PC-9 (cell line): ENCODE measurements at places on chromosomes 16 and 17. TPM values are rescaled to one million over a fixed set of nuclear protein-coding genes. Genes with fewer than 3 reads are reported as not detected.

Gene KRTAP16-1
- total RNA-seq: not detected in 2 replicates

Gene BPTF
- total RNA-seq: 68.2 and 95.6 TPM in 2 replicates

Gene C17orf100
- total RNA-seq: 2.3 and 4.4 TPM in 2 replicates

Gene SRCIN1
- total RNA-seq: 16.7 and 23.7 TPM in 2 replicates

Gene TLCD3B
- total RNA-seq: 5.8 and 9.7 TPM in 2 replicates

Gene KRT33B
- total RNA-seq: not detected in 2 replicates

Gene QRICH2
- 2.7 and 3.3 TPM in 2 replicates for total RNA-seq

Gene SEPTIN12
- total RNA-seq: not detected in 2 replicates

Gene EVPLL
- 3.7 and 5.7 TPM in 2 replicates for total RNA-seq

Gene KRT36
- total RNA-seq: not detected in 2 replicates

Gene SALL1
- not detected in 2 replicates for total RNA-seq

Gene GNGT2
- total RNA-seq: 7.4 and 9.4 TPM in 2 replicates

Gene MCRIP1
- 53.8 and 84.0 TPM in 2 replicates for total RNA-seq

Gene DRC7
- total RNA-seq: 0.85 and 1.7 TPM in 2 replicates

Gene ABCC6
- 1.7 and 2.8 TPM in 2 replicates for total RNA-seq

Gene WSCD1
- not detected in 2 replicates for total RNA-seq

Gene FZD2
- 50.5 and 61.8 TPM in 2 replicates for total RNA-seq

Gene DDX28
- 6.3 and 7.5 TPM in 2 replicates for total RNA-seq

Gene HYDIN
- total RNA-seq: 25.9 and 31.0 TPM in 2 replicates

Gene CCR7
- not detected in 2 replicates for total RNA-seq

Gene TNS4
- total RNA-seq: 17.4 and 23.5 TPM in 2 replicates

Gene ARRB2
- 79.7 and 110 TPM in 2 replicates for total RNA-seq

Gene TP53TG3B
- not detected in 2 replicates for total RNA-seq

Gene CETP
- total RNA-seq: not detected in 2 replicates

Gene CRYBA1
- total RNA-seq: not detected in 2 replicates
